ENCODE measurements at places on chromosomes 6 and 20.

DNA sequence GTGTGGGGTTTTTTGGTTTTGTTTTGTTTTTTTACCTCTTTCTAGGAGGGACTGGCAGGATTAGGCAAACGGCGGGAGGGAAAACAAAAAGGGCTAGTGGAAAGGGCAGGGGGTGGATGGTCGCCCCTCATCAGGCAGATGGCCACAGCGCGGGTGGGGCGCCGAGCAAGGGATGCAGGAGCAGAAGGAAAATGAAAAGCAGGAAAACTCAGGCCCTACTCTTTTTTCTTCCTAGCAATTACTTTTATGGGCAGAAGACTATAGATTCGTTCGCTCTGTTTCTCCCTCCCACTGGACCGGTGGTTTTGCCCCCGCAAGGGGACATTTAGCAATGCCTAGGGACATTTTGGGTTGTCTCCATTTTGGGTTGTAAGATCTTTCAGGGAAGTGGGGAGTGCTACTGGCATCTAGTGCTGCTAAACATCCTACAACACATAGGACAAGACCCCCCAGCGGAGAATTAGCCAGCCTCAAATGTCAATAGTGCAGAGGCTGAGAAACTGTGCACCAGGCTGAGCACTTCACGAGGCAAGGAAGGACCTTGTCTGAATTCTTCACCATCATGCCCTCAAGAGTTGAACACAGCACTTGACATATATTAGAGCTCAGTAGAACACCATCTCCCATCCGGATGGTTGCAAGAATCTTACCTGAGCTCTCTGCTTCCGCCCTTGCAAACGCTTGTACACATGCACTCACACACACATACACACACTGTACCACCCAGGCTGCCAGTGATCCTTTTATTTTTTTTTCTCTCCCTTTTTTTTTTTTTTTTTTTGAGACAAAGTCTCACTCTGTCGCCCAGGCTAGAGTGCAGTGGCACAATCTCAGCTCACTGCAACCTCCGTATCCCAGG, 4.8 kb upstream of the ZMYND8 start:
- no peak for DNase-seq

- DNase-seq = no peak
Measured at GRCh38 chr6:25898289-25898977, 24.4 kb upstream of the SLC17A3 start.

GRCh38 chr6:9085054-9085708, 649.8 kb upstream of the SLC35B3 start:
- DNase-seq = no peak

GRCh38 chr6:169897601-169898358, 146.4 kb downstream of the ERMARD start:
- DNase-seq = no peak

DNA sequence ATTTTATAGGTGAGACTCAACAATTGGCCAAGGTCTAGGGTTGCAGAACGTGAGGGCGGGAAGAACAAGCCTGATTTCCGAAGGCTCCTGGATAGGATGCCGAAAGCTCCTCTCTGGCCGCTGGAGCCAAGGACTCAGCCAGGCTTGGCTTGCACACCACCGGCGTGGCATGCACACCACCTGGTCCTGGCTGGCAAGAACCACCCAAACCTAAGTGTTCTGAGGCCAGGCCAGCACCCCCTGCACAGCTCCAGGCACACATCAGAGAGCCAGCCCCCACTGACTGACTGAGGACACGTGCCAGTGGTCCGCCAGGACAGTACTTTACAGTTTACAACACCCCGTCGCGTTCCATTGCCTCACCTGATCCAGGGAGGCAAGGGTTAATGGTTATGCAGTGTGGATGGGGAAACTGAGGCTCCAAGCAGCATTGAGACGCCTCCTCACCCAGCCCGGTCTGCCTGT, 414 bp downstream of the TGM2 start:
- DNase-seq = no peak

All from CD4-positive, alpha-beta T cell (primary cell).